Omental fat pad (tissue), 4 donors: ENCODE measurements at places on chromosomes 6 and 20.

DNA sequence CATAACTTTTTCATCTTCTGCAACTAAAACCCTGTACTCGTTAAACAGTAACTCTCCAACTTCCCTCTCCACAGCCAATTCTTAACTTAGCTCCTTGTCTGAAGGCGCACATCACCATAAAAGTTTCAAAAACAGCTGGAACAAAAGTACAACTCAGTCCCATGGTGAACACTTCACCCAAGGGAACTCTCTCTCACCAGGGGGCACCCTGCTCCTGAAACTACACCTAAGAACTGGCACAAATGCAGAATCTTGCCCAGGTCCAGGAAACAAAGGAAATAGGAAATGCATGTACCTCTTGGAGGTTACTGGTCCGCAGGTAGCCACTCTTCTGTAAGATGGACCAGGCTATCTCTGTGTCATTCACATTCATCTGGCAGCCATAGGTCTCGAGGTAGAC is 6.6 kb downstream of the CDK5RAP1 start:
- DNase-seq: no peak

GRCh38 chr20:9338101-9338500 is 176.3 kb upstream of the LAMP5 start:
- DNase-seq: no peak

DNA sequence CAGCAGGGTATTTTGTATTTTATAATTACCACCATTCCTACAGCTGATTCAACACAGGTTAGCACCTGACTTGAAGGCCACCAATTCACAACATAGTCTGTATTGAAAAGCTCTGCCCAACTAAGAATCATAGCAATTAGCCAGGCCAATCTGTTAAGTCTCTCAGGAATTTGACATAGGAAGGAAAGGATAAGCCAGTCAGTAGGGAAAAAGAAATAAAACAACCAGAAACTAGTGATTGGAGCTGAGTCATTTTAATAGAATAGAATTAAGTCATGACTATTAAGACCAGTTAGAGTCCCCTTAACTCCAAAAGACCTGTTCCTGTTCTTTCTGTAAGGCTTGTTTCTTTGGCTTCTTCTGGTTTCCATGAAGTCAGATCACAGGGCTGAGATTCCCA is 8.1 kb downstream of the RANBP9 start:
- no peak for DNase-seq

DNA sequence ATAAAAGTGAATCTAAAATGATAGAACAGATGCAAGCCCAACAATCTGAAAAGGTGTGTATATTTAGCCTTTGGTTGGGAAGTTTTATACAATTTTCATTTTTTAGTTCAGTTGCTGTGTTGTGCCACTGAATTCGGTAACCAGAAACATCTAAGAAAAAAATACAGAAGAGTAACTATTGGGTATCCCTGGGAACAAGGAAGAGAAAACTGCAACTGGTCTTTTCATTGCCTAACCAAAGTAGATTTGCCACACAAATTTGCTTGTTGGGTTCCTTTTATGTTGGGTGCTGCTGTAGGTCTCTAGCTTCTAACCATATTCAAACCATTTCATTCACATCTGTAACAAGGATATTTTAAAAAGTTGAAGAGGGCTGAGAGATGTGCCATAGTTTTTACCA is 2.8 kb upstream of the TMEM30A start:
- DNase-seq: no peak

GRCh38 chr6:41741625-41742490 is 5.3 kb downstream of the PGC start:
- no peak for DNase-seq

GRCh38 chr6:43967719-43968091 is 159.5 kb downstream of the MRPL14 start:
- no peak for DNase-seq

DNA sequence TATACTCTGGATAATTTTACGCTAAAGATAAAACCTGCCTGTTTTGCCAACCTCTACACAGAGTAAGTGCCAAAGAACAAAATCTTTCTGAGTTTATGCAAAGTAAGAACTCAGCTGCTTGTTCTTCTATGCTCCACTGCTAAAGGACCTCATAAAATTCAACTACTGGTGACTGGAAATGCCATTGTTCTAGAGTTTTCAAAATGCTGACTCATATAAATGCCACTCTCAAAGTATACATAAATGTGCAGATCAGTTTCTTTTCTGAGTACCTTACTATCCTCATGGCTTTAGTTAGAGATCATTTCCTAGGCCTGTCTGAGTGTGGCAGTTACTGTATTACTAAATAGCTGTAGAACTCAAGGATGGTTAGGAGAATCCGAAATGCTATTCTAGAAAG is 45.6 kb downstream of the LYRM4 start:
- no peak for DNase-seq

GRCh38 chr20:13333793-13334192 is 112.7 kb downstream of the ISM1 start:
- DNase-seq: no peak

GRCh38 chr20:59891581-59891980 is 41.9 kb downstream of the SYCP2 start:
- no peak for DNase-seq
